NCI-H2081 treated with DMSO at 0.1 percent for 48 hours (cell line): ENCODE measurements at places on chromosomes 1 and 21.

GRCh38 chr1:192595299-192595698 is 19.7 kb downstream of the RGS1 start:
- DNase-seq, result no peak

DNA sequence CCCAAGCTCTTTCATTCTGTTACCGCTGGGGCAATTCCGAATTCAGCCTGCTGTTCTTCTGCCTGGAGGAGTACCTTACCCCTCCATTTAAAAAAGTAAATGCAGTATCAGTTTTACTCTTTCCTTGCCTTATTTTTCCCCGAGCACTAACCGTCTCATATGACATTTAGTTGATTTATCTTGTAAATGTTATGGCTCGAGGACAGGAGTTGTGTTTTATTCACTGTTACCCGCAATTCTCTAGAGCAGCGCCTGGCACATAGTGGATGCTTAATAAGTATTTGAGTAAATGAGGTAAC is 425 bp upstream of the TADA1 start:
- no peak for DNase-seq

GRCh38 chr1:27152829-27153548 is 1.9 kb downstream of the SLC9A1 start:
- no peak for DNase-seq

GRCh38 chr1:109255097-109255651 is 5.8 kb downstream of the CELSR2 start:
- DNase-seq, result no peak

DNA sequence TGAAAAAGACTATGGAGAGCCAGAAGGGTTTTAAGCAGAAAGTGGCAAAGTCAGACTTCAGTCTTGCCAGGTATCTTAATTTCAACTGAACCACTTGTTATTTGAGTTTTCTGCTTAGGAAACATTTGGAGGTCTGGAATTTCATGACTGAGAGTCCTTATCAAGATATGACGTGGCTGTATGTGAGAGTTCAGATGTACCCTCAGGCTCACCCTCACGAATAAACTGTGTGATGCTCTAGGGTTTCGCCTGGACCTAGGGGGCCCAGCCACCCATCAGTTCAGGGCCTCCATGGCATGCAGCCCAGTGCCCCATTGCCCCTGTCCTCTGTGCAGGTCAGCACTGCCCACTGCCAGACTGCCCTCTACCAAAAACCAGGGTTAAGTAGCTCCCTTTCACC is 30.6 kb upstream of the TADA1 start:
- DNase-seq, result no peak

GRCh38 chr1:51532853-51533252 is 13.8 kb upstream of the EPS15 start:
- DNase-seq, result no peak

GRCh38 chr1:67463298-67463955 is 33.2 kb upstream of the SERBP1 start:
- DNase-seq, result peak; percentile 27

DNA sequence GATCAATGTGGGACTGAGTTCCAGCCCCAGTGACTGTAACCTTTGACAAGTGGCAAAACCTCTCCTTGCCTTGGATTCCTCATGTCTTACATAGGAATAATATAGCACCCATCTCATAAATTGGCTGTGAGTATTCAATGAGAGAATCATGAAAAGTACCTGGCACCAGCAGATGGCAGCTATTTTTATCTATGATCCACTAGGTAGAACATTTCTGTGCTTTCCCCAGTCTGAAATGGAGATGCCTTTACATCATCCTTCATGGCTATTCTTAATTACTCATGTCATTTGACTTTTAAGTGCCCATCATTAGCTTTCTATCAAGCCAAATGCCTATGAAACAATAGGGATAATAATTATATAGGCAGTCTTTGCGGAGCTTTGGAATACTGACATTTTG is 130.1 kb downstream of the TGFB2 start:
- no peak for DNase-seq

- peak; percentile 90 for DNase-seq
These were observed 2.2 kb downstream of the NUAK2 start for GRCh38 chr1:205319081-205320018.

GRCh38 chr1:112060261-112060660 is 70.8 kb upstream of the KCND3 start:
- DNase-seq, result no peak

GRCh38 chr21:38244885-38245869 is 11.6 kb upstream of the KCNJ15 start:
- DNase-seq, result no peak

- DNase-seq, result no peak
These were observed 36.0 kb upstream of the GNG12 start for GRCh38 chr1:67869233-67869632.

DNA sequence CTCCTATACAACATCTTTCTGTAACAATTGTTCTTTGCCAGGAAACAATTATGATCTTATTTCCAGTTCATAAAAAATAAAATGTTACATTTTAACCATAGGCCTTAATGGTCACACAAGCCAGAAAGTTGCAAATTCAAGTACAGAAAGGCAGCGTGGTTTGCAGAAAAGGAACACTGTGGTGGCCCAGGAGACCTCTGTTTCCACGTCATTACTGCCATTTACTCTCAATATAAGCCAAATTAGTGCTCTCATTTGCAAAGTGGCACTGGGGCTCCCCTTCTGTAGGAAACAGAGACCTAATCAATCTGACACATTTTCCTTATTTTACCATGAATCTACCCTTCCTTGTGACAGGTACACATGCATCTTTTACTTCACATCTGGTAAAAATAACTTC is 79.3 kb upstream of the TLR5 start:
- no peak for DNase-seq

GRCh38 chr21:45988366-45989347 is 7.1 kb downstream of the COL6A1 start:
- no peak for DNase-seq
